ENCODE measurements at places on chromosomes 12 and 14. TPM values are rescaled to one million over a fixed set of nuclear protein-coding genes. Genes with fewer than 3 reads are reported as not detected.
A peak's percentile ranks its signal among the peaks of the same experiment; 100 is the strongest.

DNAJC22 gene
- 14.9 TPM for polyA plus RNA-seq

GRCh38 chr12:13177906-13178305 lies 18.6 kb upstream of the EMP1 start:
- DNase-seq, result peak; percentile 65

- peak; percentile 29 for DNase-seq
These were observed 457.1 kb downstream of the DAD1 start for GRCh38 chr14:22131749-22132476.

CNTN1 gene
- polyA plus RNA-seq, result under 0.01 TPM

- no peak for DNase-seq
These were observed 46.3 kb downstream of the STON2 start for GRCh38 chr14:81353691-81354323.

CCDC175 gene
- polyA plus RNA-seq, result not detected

DNA sequence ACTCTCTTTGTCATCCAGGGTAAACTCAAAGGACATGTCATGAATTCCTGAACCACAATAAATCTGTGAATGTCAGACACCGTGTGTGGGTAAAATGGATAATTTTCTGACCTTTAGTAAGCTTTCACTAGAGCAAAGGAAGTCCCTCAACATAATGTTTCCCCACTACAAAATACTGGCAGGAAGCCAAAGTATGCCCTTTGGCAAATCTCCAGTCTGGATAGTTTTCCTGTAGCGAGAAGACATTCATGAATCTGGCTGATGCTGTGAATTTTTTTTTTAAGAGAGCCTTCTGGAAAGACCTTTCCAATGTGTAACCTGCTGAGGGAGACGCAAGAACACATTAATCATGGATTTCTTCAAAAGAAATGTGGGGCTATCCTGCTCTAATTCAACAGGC lies 389.6 kb upstream of the DDHD1 start:
- no peak for DNase-seq

DNA sequence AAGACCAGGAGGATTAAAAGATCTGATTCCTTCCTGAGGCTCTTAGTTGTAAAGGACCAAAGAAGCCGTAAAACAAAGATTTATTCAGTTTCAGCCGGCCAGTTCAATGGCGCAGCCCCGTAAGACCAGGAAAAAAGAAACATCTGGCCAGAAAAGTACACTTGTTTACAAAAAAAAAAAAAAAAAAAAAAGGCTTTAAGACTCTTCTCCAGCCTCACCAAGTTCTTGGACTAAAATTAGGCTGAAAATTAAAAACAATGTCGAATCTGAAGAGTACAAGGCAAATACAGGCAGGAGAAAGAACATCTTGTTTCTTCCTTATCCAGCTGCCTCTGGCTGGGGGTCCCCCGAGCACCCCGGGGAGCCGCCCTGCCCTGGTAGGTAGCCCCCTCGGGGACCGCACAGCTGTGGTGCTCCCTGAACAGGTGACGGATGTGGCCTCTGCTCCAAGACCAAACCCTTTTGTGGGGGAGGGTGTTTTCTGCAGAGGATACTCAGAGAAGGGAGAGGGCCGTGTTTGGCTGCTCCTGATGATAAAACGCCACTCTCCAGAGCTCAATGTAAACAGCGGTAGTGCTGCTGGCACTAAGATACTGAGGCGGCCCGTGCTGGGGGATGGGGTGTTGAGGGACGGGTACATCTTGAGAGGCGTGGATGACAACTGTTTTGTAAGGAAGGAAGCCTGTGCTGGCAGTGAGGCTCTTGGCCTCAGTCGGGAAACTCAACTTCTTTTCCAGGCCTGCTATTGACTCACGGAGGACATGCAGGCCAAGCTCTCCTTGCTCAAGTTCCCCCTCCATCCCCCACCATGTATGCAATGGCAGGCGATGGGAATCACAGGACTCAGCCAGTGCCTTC lies 201.0 kb upstream of the DIO3 start:
- DNase-seq, result no peak

GRCh38 chr12:124144531-124145194 lies 150.2 kb upstream of the RFLNA start:
- no peak for DNase-seq

PMEL gene
- 3.1 TPM for polyA plus RNA-seq

BMP4 gene
- 1.6 TPM for polyA plus RNA-seq

Data from small intestine (tissue), 16 donors.